HCT116 (cell line): ENCODE measurements at places on chromosomes 3 and 15. TPM values are rescaled to one million over a fixed set of nuclear protein-coding genes. Genes with fewer than 3 reads are reported as not detected.

Gene SCG3
- total RNA-seq: not detected

Gene LARP6
- 35.9 TPM for total RNA-seq

Gene ZNF860
- total RNA-seq: 2.9 TPM

Gene PAQR5
- 34.0 TPM for total RNA-seq

DNA sequence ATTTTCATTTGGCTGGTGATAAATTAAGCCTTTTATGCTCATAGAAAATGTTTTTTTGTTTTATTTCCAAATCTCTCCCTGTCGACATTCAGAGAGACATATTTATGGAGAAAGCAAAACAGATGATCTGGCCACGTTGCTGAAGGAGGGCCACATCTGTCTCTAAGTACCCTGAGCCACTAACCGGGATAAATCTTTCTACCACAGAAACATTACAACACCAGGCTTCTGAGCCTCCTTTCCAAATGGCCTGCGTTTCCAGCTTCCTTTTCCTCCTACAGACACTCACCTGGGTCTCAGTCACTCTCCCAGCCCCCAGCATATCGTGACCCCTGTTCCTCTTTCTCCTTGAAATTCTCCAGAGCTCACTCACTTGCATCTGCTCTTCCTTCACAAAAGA is 161.0 kb downstream of the ARRDC4 start:
- no peak for DNase-seq

- DNase-seq: no peak
Observed at GRCh38 chr3:143396790-143397189, 277.2 kb downstream of the CHST2 start.

DNA sequence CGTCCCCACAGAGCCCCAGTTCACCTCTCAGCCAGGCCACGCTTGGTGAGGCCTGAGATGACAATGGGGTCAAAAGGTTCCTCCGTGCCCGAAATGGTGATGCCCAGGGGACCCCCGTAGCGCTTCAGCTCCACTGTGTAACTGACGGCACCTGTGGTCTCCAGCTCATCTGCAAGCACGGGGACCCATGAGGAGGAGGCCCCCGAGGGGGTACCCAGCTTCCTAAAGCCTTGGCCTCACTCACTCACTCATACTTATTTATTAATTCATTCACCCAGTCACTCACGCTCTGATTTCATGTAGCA is 30.4 kb downstream of the GRIP2 start:
- no peak for DNase-seq

DNA sequence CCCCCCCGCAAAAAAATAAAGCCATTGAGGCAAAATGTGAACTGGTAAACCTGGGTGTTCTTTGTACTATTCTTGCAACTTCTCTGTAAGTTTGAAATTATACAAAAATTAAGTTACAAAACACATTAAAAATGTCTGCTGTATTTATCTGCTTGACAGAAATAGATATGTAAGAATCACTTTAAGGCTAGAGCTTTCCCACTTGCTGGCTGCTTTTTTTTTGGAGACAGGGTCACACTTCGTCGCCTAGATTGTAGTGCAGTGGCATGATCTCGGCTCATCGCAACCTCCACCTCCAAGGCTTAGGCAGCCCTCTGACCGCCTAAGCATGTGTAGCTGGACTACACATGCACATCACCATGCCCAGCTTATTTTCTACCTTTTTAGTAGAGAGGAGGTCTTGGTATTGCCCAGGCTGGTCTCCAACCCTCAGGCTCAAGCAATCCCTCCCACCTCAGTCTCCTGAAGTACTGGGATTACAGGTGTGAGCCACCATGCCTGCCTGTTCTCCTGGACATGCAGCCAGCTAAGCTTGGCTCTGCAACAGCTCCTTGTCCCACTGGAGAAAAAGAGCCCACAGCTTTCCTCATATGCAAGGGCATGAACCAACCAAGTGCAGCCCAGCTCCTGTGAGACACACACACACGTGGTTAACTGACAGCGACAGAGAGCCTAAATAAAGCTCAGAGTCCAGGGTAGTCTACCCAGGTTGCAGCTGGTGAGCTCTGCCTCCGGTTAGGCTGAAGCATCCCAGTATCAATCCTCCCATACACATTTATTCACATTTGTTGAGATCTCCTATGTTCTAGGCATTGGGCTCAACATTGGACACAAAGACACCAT is 4.5 kb downstream of the RPS17 start:
- DNase-seq: no peak

Gene TGM5
- total RNA-seq: not detected

DNA sequence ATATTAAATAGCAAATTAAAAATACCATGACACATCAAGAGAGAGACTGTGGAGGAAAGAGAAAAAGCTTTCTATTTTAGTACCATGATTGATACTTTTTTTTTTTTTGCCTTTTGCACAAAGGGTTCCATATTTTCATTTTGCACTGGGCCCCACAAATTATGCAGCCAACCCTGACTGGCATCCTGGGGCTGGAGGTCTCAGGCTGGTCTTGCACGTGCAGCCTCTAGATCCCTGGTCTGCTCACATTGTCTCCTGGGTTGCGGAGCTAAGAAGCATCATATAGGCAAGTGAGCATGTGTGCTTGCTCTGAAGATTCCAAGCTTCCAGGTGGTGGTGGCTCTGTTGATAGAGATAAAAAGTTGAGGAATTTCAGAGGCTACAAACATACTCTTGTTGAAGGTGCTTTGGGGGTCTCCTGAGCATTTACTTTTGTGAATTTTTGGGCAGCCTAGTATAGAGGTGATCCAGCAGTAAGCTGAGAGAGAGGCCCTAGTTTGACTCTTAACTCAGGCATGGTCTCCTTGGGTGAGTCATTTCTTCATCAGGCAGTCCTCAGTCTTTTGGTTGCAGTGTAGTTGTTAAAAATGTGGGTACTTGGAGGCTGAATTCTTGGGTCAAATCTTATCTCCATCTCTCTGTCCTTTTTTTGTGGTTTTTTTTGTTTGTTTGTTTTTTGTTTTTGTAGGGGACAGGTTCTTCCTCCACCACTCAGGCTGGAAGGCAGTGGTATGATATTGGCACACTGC is 31.3 kb downstream of the SMAD3 start:
- no peak for DNase-seq

GRCh38 chr3:60755094-60755493 is 496.2 kb downstream of the FHIT start:
- no peak for DNase-seq

GRCh38 chr3:9497821-9498565 is 55.6 kb downstream of the LHFPL4 start:
- peak; percentile 33 for DNase-seq

DNA sequence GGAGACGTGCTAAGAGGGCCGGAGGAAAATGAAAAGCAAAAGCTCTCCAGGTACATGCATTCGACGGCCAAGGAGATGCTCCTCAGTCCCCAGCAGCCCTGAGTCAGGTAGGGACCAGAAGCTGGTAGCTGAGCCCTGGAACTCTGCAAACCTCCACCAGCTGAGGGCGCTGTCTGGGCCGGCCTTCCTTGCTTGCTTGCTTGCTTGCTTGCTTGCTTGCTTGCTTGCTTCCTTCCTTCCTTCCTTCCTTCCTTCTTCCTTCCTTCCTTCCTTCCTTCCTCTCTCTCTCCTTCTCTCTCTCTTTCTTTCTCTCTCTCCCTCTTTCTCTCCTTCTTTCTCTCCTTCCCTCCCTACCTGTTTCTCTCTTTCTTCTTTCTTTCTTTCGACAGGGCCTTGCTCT is 94.6 kb upstream of the RASGRF1 start:
- DNase-seq: peak; percentile 50

DNA sequence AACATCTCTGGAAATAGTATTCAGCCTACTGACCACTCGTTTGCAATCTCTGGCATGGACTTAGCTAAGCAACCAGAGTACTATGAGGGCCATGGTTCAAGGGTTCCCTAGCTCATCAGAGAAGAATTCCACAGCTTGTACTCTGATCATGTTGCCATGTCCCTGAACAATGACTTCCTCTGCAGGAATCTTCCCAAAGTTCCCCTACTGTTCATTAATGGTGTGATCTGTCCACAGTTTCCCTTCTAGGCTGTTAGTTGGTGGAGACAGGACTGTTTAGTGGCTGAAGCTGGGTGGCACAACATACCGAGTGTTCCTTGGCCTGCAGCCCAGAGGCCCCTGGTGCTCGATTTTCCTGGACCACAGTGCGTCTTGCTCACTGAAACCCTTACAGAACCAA is 44.4 kb upstream of the GALNT15 start:
- no peak for DNase-seq

Gene RBSN
- 18.4 TPM for total RNA-seq

GRCh38 chr3:43180694-43181093 is 74.8 kb upstream of the POMGNT2 start:
- no peak for DNase-seq

DNA sequence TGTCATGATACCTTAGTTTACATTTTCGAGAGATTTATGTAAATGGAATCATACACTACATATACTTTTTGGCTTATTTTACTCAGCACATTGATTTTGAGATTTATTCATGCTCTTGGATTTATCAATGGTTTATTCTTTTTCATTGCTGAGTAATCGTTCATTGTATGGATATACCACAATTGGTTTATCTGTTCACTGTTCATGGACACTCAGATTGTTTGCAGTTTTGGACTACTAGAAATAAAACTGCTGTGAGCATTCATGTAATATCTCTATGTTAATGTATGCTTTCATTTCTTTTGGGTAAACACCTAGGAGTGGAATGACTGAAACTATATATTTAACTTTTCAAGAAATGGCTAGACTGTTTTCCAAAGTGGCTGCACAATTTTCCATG is 550.9 kb upstream of the ADAMTS9 start:
- DNase-seq: no peak

DNA sequence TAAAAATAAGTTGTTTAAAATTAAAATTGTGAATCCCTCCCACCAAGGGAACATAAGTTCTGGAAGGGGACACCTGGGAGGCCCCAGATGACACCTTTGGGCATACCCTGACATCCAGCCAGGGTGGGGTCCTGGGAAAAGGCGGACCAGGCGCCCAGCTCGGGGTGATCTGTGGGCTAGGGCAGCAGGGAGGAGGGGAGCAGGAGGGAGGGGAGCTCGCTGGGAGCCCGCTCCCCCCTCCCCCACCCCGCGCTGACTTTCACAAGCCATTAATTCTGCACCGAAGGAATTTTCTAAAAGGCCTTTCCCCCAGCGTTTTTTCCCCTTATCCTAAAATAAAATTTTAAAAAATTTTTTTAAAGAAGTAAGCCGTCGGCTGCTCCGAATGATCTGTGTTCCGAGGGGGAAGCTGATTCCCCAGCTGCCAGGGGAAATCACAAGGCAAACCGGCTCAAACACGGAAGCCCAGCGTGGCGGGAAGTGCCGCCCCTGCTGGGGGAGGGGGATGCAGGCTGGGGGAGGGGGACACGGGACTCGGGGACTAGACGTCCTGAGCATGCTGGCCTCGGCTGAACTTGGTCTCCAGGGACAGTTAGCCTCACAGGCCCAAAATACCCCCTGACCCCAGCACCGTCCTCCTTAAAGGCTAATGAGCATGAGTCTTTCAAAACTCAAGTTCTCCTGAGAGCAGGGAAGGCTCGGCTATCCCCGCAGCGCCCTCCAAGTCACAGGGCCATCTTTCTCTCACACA is 13.9 kb downstream of the PLXND1 start:
- DNase-seq: no peak

DNA sequence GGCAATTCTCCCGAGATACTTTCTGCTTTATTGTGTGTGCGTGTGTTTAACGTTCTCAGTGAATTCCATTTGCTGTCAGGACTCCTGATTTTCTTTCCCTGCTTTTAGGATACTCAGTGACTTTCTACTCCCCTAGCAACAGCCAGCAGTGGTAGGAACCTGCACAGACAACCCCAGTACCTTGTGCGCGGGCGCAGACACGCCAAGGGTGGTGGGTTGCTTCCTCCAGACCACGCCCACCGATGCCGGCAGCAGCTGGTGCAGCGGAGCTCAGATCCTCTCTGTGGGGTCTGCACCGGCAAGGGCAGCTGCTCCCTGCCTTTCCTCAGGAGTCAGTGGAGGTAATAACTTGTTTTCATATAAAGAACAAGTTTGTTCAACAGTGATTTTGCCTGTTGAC is 225.1 kb upstream of the NDN start:
- no peak for DNase-seq

DNA sequence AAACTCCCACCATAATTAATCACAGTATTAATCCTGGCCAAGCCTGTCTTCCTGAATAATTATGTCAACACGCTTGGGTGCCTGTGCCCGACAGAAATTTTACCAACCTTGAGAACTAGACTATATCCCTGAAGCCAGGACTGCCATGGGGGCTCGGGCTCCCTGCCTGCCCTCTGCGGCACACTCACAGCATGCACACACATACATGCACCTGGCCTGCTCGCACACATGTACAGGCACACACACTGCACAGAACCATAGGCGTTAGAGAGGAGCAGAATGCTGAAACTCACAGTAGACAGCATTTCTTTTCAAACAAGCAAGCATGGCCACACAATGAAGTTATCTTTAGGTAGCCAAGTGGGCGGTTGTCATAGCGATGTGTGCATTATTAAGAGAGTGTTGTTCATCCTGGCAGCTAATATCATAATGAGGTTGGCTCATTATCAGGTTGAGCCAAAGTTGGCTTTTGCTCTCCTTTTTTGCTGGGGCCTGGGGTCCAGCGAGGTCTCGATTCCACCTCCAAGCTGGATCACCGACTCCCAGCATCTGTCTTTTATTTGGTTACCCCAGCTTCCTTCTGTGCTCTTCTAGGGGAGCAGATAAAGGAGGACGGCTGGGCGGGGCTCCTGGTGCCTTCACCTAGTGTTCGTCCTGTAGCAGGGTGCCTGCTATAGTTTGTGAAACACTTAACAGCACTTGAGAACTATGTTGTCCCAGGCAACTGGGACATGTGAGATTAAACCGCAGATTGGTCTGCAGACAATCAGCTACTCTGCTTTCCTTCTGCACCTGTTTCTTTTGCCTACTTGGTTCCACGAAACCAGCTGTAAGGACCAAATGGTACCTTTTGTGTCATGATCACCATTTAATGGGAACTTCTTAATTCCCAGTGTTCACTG is 91.4 kb downstream of the ZNF621 start:
- DNase-seq: no peak

Gene THRB
- total RNA-seq: 2.5 TPM

DNA sequence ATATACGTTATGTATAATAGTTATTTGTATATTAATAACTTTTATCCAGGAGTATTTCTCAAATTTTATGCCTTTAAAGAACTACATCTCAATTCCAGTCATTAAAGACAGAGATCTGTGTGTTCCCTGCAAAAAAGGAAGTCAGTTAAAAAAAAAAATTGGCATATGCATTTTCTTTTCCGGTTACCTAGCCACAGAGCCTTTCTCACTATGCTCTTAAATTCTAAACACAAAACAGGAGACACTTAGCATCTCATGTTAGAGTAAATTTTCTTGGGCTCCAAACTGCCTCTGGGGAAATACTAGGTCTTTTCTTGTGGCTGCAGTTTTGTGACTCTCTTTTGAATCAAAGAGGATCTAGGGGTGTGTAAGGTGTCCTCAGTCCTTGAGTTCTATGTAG is 105.9 kb downstream of the KCNH8 start:
- no peak for DNase-seq

DNA sequence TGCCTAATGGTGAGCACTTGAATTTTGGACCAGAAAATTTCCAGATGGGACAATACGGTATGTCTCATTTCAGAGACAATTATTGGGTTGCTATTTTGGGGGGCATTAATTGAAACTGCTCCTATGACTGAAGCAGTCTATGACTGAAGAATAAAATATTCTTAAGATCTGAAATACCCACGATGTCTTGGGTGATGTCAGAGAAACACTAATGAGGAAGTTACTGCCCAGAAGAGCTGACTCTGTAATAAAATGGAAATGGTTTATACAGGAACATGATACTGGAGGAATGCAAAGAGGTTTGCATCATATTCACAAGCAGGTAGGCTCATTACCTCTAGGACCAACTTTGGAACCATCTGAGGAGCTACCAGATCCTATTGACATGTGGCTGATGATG is 68.7 kb downstream of the IL12A start:
- DNase-seq: no peak
